ENCODE measurements at places on chromosomes 6 and 20.

- no peak for DNase-seq
These were observed 209.4 kb upstream of the LRFN2 start for GRCh38 chr6:40796260-40797221.

DNA sequence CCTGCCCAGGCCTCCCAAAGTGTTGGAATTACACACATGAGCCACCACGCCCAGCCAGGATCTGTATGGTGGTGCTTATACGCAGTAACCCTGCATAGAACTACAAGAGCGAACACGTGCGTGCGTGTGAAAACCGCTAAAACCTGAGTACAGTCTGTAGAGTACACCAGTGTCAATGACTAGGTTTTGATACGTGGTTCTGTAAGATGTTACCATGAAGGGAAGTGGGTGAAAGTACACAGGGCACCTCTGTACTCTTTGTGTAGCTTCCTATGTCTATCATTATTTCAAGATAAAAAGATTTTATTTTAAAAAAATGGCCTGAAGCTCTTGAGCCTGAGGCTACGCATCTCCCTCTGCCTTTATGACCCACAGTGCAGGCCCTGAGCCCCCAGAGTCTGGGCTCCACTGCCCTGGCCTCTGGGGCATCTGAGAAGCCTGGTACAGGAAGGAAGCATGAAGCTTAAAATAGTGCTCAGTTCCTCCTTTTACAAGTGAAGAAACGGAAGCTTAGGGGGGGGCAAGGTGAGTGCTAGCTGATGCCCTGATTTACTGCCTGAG lies 21.6 kb downstream of the LY86 start:
- DNase-seq, result peak; percentile 19

DNA sequence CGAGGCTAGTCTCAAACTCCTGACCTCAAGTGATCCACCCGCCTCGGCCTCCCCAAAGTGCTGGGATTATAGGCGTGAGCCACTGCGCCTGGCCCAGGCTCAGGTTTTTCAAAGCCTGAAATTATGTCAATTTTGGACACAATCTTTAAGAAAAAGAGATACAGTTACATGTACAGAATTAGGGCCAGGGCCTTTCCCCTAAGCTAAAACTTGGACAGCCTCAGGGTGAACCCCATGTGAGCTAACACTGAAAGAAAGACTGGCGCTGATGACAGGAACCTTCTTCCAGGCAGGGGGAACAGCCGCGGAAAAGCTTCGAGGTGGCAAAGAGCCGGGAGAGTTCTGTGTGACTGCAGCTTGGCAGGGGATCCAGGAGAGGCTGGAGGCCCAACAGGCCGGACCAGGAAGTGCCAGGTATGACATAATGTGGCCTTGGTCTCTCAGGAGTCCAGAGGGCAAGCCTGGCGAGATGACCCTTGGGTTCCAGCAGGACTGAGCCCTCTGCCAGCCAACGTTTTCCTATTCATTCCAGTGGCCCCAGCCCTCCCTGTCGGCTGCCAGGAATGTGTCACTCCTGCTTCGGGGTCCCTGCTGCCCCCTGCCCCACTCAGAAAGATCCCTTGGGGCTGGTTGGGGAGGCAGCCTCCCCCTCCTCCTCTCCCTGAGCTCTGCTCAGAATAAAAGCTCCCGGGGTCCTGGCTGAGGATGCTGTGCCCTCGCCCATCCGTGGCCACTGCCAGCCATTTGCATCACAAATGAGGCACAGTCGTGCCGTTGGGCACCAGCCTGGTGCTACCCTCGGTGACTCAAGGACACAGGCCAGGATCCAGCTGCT lies 37.3 kb downstream of the RBM38 start:
- DNase-seq, result peak; percentile 56

DNA sequence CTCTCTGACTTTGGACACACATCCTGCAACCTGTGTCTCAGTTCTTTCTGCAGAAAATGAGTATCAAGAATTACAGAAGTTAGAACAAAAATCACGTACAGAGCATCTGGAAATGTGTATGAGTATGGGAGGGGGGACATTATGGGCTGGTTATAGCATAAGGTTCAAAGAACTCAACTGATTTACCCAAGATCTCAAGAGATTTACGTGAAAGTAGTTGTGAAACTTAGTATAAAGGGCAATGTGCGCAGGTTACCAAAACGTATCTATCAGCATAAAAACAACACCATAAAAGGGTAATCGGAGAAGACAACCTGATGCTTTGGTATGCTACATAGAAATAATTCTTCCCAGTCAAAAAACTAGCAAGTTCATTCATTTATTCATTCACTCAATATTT lies 15.6 kb upstream of the DST start:
- no peak for DNase-seq

DNA sequence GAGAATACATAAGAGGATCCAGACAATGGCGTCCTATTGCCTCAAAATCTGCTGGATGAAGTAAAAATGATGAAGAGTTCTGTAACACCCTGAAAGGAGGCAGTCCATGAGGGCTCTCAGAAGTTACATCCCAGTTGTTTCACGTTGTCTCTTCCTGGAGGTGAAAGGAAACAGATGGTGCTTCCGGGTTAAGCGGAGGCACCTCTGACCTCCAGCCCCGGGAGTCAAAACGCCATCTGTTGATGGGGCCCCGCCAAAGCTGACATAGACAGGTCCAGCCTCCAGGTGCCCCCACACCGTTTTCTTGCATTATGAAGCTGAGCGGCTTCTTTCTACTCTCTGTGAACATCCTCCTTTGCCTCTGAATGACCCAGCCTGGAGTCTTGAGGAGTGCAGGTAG lies 9.5 kb downstream of the SEMG2 start:
- no peak for DNase-seq

GRCh38 chr6:33673851-33674250 lies 37.6 kb downstream of the UQCC2 start:
- DNase-seq, result no peak

DNA sequence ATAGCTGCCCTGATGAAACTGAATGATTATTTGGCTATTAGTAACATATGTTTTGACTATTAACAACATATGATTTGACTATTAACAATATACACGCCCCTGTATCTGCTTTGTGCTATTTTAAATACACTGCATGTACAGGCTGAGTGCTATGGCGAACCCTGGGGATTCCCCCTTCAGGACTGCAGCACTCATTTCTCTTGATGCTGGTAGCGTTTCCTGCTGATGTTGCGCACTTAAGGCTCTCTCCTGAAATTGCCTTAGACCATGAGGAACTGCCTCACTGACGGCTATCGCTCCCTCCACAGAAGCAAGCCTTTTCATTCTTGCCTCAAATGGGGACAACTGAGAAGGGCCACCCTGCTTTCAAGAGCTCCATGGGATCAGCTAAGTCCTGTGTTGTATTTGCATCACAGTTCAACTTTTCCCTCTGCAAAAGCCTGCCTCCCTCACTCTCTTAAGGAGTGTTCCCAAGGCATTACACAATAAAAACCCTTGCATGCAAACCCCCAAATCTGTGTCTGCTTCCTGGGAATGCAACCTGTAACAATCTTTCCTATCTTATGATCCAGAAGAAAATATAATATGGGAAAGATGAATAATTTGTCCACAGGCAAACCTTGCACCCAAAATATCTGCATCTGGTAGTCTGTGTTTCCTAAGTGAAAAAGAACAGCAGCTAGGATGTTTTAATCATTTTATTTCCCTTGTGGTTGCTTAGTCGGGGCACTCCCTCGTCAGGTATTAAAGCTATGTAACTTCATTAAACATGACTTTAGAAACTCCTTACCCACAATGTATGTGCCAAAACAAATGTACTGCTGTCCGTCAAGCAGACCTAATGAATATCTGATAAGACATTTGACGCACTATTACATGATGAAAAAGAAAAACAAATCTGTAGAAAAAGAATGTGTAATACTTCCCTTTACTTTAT lies 456.4 kb downstream of the COL12A1 start:
- no peak for DNase-seq

DNA sequence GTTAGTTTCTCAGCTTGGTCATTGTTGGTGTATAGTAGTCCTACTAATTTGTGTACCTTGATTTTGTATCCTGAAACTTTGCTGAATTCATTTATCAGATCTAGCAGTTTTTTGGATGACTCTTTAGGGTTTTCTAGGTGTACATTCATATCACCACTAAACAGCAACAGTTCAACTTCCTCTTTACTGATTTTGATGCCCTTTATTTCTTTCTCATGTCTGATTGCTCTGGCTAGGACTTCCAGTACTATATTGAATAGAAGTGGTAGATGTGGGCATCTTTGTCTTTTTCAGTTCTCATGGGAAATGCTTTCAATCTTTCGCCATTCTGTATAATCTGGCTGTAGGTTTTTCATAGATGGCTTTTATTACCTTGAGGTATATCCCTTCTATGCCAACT lies 61.3 kb upstream of the HEY2 start:
- DNase-seq, result no peak

GRCh38 chr6:30777155-30777485 lies 32.8 kb upstream of the IER3 start:
- DNase-seq, result no peak

- DNase-seq, result no peak
These were observed 942 bp downstream of the HLA-E start for GRCh38 chr6:30490026-30490876.

- no peak for DNase-seq
These were observed 249.0 kb downstream of the EPM2A start for GRCh38 chr6:145486306-145486705.

DNA sequence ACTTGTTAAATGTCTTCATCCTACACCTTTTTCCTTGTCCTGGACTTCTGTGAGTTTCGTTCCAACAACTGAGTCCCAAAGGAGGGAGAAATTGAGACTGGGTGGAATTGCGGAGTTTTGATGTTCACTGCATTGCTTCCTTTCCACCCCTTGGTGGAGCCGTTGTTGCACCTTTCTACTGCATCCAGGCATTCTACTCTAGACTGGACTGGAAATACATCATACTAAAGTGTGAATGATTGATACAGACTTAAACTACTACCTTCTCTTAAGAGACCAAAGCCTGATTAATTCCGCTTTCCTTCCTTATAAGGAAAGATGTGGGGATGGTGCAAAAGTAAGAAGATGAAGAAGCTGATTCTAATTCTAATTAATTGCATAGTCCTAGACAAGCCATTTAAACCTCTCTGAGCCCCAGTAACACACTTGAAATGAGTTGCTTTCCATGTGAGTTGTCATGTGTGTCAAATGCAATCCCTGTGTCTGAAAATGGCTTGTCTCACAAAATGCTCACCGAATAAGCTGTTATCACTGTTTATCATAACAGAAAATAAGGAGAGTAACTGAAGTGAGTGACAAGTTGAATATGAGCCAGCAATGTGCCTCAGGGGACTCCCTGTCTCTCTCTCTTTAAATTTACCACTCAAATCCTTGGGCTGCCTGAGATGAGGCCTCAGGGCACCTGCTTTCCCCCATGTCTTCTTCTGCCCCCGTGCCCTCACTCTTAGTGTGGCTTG lies 338.3 kb upstream of the CHD6 start:
- no peak for DNase-seq

DNA sequence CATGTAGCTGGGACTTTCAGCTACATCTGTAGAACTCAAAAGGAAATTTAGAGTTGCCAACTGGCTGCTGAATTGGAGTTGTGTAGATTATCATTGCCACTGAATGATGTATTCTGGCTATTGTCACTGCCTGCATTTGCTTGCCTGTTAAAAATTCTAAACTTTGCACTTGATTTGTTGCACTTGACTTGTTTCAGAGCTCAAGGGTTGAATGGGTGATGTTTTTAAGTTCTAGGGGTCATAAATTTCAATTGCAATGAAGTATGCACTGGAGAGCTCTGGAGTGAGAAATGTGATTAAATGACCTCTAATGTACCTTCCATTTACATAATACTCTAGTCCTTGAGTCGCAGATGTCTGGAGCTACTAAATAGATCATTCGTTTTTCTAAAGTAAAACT lies 102.4 kb downstream of the TNFRSF21 start:
- no peak for DNase-seq

DNA sequence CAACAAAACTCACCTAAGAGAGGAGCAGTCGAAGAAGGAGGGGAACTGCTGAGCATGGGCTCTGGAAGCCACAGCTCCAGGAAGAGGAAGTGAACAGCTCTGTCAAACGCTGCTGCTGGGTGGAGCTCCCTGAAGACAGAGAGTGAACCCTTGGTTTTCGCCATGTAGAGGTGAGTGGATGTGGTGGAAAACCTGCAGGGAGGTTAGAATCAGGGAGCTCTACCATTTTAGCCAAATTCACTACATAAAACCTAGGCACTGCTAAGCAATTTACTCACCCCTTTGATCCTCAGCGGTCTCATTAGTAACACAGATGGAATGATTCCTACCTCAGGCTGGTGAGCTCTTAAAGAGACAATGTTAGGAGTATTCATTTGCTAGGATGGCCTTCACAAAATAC lies 19.4 kb upstream of the TFAP2A start:
- DNase-seq, result no peak

DNA sequence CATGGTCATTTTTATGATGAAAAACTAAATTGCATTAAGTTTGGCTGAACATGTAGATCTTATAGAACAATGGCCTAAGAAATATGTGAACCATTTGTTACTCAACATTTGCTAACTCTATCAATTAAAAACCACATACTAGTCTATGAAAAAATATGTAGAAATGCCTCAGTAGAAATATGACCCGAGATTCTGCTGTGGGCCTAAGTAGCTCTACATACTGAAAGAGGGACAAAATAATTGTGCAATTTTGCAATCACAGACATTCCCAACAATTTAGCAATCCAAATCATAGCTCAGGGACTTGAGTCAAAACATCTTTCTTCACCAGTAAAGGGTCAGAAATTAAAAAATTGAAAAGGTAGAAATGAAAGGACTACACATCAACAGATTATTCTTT lies 619.0 kb downstream of the FRK start:
- no peak for DNase-seq

DNA sequence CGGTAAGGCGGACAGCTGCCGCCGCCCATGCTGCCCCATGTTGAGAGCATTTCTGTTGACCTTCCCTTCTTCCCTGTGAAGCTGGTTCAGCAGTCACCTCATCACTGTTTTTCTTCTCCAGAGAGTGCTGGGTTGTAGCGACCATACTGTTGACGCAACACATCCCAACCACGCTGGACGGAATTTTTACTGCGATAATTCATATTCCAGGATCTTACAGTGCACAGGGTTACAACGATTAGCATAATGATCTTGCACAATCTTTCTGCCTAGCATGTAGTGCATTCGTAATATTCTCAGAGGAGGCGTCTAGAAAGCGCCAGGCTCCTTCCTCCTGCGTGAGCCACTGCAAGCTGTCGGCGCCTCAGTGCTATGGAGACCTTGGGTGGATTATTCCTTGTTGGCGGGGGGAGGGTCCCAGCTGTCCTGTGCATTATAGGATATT lies 137.0 kb downstream of the MTHFD1L start:
- DNase-seq, result no peak

DNA sequence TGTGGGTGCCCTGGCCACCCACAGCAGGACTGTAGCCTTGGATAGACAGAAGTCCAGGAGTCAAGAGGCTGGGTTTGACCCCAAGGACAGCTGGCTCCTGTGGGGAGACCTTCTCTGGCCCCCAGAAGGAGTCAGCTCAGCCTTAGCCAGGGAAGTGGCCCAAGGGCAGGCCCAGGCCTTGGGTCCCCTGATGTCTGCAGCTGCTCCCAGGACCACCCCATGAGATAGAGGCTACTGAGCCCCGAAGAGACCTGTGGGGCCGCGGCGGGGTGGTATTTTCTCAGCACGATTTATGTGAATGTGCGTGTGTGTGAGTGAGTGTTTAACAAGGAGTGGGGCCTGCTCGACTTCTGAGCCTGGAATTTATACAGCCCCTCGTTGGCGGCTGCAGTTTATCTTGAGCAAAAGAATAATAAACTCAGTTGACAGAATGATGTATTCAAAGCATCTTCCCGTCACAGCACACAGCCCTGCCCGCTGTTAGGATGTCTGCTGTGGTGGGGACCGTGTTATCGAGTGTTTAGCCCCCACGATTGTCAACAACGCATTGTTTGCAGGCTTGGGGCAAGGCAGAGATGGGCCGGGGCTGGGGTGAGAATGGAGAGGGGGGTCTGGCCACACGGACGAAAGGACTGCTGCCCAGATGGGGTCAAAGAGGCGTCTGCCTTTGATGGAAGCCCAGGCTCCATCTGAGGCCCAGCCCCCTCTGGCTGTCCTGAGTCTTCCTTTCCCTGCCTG lies 163.3 kb downstream of the VEGFA start:
- DNase-seq, result no peak
